Heart right ventricle (tissue), 16 donors: ENCODE measurements at places on chromosomes 4 and X.
A peak's percentile ranks its signal among the peaks of the same experiment; 100 is the strongest.

- no peak for DNase-seq
These were observed 49.4 kb downstream of the LEF1 start for GRCh38 chr4:108119199-108119800.

DNA sequence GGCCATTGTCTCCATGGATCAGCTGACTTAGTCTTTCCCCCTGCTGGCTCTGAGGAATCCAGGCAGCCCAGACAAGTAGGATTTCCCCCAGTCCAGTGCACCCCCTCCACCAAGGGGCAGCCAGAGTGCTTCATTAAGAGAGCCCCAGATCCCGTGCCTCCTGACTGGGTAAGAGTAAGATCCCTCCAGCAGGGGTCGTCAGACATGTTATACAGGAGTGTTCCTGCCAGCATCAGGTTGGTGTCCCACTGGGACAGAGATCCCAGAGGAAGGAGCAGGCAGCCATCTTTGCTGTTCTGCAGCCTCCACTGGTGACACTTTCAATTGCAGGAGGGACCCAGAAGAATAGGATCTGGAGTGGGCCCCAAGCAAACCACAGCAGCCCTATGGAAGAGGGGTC is 29.0 kb upstream of the INPP4B start:
- DNase-seq: no peak

- no peak for DNase-seq
These were observed 866.3 kb upstream of the PCDH7 start for GRCh38 chr4:29853833-29854232.

- peak; percentile 82 for DNase-seq
These were observed 104.1 kb downstream of the PHOX2B start for GRCh38 chr4:41644288-41644914.

DNA sequence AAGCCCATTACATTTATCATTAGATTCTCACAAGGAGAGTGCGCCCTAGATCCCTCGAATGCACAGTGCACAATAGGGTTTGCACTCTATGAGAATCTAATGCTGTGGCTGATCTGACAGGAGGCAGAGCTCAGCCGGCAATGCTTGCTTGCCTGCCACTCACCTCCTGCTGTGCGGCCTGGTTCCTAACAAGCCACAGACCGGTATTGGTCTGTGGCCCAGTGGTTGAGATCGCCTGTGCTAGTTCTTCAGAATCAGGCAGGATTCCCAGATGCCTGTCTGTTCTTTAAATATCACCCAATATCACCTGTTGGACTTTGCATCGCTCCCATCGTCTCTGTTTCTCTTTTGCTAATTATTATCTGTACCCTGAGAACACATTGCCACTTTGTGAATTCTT is 14.0 kb downstream of the DSPP start:
- no peak for DNase-seq

DNA sequence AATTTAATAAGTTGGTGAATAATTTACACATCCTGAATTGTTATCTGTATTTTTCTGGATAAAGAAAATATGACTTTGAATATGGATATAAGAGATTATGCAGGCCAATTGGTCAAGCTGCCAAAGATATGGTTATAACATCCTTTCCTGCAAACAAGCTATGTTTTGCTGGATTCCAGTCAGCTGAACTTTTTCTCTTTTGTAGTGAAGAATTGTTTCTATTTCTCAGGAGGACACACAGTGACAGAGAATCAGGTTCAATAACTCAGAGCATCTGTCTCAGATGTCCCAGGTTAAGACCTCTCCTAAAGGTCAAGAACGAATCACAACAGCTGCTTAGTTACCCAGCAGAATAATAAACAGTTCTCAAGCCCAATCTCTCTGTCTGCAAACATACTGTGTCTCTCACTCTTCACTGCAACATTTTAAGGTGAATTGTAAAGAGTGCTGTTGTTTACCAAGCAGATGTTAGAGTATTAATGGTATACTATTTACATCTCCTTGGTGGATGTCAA is 189.5 kb upstream of the ANKRD50 start:
- DNase-seq: no peak

DNA sequence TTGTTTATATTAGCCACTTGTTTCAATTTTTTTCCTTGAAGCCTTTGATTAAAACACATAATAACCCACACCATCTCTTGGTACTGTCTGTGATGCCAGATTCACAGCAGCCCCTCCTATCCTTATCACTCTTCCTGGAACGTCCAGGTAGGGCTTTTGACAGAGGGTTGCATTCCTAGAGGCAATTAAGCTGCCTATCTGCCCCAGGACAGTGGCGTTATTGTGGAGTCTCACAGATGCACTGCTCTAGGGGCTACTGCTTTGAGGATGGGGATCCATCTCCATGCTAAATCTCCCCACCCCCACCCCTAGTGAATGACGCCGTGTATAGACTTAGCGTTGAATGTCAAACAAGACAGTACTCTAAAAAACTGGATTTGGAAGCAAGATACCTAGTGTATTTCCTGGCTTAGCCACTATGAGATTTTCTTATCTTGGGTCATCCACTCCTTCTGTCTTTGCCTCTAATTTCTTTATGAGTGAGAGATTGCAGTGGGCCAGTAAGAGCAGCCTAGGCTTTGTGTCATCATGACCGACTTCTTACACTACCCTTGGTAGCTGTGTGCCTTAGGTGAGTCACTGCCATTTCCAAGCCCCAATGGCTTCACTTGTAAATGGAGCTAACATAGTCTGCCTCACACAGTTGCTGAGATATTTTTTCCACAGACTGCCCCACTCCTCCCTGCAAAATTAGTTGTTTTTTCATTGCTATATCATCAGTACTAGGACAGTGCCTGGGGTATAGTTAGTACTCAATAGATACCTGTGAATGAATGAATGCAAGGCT is 90.9 kb downstream of the EGF start:
- no peak for DNase-seq

- peak; percentile 19 for DNase-seq
These were observed 1.5 kb upstream of the BCOR start for GRCh38 chrX:40099055-40099958.

DNA sequence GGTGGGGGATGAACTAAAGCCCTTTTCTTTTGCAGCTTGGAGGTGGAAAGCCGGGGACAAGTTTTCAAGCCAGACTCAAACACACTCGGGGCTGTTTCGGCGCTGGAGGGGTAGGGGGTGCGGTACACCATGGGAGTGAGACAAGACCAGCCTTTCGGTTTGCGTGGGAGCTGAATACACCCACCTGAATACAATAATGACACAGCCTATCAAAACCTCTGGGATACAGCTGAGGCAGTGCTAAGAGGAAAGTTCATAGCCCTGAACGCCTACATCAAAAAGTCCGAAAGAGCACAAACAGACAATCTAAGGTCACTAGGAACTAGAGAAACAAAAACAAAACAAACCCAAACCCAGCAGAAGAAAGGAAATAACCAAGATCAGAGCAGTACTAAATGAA is 163.3 kb downstream of the ATRX start:
- no peak for DNase-seq

DNA sequence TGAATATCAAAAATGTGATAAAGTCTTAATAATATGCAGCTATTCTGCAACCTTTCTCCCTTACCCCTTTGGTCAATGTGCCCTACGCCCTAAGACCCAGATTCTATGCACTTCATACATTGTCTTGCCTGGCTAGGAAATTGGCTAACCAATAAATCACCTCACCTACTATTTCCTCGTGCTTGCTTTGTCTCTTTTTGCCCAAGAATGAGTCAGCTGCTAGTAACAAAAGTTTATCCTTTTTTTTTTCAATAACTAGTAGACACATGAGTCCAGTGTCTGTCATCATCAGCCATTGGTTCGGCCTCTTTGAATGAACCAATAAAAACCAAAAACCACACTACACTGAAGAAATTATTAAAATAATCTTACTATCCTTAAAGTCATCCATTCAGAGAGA is 387.1 kb downstream of the PPP3CA start:
- DNase-seq: no peak

GRCh38 chr4:95267081-95267480 is 281.7 kb downstream of the UNC5C start:
- DNase-seq: no peak

DNA sequence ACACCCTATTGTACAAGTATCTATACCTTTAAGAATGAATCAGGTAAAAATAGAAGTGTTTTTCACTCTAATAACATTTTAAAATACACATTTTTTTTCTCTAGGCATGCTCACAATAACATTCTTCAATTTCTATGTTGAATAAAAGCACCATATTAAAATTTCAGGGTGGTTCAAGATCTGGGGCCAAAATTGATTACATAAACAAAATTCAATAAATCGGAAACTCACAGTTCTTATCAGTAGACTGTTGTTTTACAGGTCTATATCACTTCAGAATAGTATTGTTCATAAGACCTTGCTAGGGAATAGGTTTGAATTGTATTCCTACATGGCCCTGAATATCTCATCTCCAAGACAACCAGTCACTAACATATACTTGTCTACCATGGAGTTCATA is 634.0 kb downstream of the SPOCK3 start:
- no peak for DNase-seq

GRCh38 chr4:116020141-116020722 is 906.8 kb upstream of the NDST4 start:
- DNase-seq: no peak

DNA sequence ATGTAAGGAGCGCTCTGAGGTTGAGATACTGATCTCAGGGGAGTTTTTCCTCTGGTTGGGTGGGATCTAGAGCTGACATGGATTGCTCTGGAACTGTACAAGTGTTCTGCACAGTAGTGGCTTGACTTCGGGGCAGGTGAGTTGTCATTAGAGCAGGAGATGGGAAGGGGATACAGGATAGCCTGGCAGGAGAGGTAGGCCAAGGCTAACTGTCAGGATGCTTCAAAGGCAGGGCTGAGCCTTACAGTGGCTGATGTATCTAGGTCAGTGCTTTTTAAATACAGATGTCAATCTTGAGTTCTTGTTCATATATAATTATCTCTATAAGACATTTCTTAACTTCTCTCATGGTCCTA is 43.5 kb upstream of the RELL1 start:
- DNase-seq: no peak

- DNase-seq: no peak
These were observed 39.5 kb downstream of the NSD2 start for GRCh38 chr4:1910643-1911042.

DNA sequence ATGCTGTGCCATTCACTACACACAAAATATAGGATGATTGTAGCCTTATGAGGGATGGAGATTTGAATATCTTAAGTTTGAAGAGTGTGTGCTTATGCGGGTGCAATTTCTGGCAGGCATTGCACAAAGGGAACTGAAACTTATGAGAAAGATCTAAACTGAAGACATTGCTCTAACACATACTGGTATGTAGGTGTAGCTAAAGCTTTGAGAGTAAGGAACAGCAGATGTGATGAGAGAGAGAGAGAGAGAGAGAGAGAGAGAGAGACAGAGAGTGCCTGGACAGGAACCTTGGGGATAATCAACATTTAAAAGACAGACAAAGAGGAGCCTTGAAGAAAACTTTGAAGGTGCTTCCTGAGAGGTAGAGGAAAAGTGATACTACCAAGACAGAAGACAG is 379.7 kb downstream of the SPRY1 start:
- no peak for DNase-seq

GRCh38 chrX:151982222-151982621 is 7.7 kb upstream of the GABRE start:
- DNase-seq: no peak

DNA sequence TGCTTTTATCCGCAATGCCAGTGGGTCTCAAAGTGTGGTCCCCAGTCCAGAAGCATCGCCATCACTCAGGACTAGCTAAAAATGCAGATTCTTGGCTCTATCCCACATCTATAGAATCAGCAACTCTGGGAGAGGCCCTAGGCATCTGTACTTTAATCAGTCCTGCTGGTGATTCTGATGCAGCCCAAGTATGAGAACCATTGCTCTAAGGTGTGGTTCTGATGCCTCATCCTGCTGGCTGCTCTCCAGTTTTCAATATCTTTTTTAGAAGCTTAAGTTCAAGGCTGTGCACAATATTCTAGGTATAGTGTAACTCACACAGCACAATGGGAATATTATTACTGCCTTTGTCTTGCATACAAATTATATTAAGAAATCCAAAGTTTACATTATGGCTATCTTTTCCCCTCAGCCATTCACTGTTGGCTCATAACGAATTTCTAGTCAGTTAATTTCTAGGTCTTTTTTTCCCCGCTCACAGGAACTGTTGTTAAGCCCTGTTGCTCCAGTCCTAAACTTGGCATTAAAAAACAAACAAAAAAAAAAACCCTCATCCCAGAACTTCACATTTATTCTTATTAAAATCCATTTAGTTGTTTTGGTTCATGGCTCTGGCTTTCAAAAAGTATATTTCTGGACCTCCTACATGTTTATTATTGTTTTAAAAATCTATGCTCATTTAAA is 109.1 kb downstream of the PHEX start:
- DNase-seq: no peak

DNA sequence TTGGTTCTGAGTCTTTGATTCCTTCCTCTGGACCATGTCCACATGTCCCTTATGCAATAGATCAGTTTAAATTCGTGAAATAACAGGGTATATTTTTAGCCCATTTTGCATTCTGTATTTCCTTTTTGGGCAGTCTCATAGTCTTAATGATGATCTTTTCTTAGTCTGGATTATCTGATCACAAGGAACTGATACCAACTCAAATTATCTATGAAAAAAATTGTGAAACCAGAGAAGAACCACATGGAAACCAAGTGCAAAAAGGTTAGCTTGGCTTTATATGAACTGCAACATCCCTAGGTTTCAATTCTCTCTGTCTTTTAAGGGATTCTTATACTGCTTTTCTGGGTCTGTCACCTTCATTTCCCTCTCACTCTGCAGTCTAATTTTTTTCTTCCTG is 608.6 kb upstream of the AADAT start:
- no peak for DNase-seq

- DNase-seq: no peak
These were observed 157.4 kb downstream of the PALLD start for GRCh38 chr4:168654104-168654847.

DNA sequence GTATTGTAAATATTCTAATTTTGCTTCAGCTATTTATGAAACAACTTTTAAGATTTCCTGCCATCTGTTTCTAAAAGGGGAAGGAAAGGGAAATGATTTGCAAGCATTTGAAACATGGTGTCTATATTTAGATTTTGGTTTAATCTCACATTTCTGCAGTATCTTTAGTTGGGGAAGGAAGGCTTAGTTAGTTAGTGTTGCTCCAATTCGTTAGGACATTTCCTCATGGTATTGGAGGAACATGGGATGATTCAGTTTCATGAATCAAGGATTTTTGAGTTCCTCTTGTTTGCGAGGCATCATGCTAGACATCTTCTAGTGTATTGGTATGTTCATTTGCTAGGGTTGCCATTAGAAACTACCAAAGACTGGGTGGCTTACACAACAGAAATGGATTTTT is 20.5 kb upstream of the TMEM192 start:
- DNase-seq: no peak

DNA sequence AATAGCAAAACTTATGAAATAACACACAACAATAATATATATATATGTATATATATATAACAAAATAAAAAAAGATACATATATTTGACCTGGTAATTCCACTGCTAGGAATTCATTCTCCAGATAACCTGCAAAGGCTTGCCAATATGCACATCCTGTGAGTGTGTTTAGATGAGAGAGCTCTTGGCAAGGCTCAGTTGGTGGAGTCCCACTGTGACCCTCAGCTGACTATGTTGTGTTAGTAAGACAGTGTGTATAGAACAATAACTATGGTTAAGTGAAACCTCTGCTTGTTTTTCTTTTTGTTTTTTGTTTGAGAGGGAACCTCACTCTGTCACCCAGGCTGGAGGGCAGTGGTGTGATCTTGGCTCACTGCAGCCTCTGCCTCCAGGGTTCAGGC is 39.5 kb upstream of the RBMX start:
- DNase-seq: no peak
